ENCODE measurements at places on chromosomes 2 and 18. TPM values are rescaled to one million over a fixed set of nuclear protein-coding genes. Genes with fewer than 3 reads are reported as not detected.

DNA sequence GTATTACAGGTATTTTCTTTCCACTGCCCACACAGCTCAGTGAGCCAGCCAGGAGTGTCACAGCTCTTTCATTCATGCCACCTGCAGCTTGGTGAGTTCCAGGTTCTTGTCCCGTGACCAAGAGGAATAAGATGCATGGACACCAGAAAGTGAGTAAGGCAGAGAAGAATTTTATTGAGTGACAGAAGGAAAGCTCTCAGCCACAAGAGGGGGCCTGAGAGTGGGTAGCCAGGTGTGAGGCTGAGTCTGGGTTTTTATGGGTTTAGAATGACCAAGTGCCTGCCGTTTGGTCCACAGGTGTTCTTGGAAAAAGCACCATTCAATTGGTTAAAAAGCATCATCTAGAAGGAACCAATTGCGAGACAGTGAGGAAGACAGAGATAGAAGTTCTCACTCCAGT lies 1097.1 kb upstream of the SLC39A10 start:
- no peak overlapping the region for H3K27ac ChIP-seq
- no peaks in the 10 kb centered on the region for H3K4me1 ChIP-seq
- no peaks in the 10 kb centered on the region for H3K27me3 ChIP-seq
- H3K36me3 ChIP-seq = no peaks in the 10 kb centered on the region

ATRAID gene
- total RNA-seq = 76.5 TPM

- no peaks in the 10 kb centered on the region for H3K36me3 ChIP-seq
- no peak overlapping the region for H3K4me3 ChIP-seq
- H3K27ac ChIP-seq = no peak overlapping the region
These were observed 3.1 kb upstream of the GATA6 start for GRCh38 chr18:22166069-22166950.

- no peaks in the 10 kb centered on the region for H3K27me3 ChIP-seq
- H3K4me3 ChIP-seq = no peak overlapping the region
- H3K27ac ChIP-seq = no peak overlapping the region
- peaks cover 22% of the 10 kb centered on the region for H3K4me1 ChIP-seq
- peaks cover 15% of the 10 kb centered on the region for H3K36me3 ChIP-seq
These were observed 49.4 kb upstream of the MCFD2 start for GRCh38 chr2:46964835-46965560.

DNA sequence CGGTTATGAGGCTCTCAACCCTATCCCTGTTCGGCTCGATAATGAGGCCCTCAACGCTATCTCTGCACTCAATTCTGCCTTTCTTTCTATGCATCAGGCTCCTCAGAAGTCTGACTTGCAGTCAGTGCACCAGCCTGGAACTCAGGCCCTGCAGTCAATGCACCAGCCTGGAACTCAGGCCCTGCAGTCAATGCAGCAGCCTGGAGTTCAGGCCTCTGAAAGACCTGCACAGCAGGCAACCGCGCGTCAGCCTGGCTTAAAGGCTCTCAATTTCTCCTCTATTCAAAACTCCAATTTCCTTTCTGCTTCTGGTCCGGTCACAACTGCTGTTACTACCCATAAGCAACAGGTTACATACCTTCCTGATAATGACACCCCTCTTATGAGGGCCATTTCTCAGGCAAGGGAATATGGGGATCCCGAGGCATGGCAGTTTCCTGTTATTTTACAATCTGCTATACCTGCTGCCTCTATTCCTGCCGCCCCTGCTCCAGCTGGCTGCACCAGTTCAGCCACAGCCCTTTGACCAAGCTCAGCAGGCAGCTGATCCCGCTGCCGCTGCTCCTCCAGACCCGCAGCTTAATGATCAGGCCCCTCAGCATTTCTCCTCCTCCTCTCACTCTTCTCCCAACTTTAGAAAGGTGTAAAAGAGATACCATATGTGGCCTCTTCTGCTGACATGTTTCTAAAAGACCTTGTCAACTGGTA lies 933.6 kb upstream of the FANCL start:
- no peaks in the 10 kb centered on the region for H3K4me1 ChIP-seq
- no peak for DNase-seq
- H3K36me3 ChIP-seq = no peaks in the 10 kb centered on the region
- no peaks in the 10 kb centered on the region for H3K27me3 ChIP-seq

- H3K36me3 ChIP-seq = no peaks in the 10 kb centered on the region
- peaks cover under 1% of the 10 kb centered on the region for H3K4me1 ChIP-seq
- no peak overlapping the region for H3K4me3 ChIP-seq
- H3K27ac ChIP-seq = no peak overlapping the region
- H3K27me3 ChIP-seq = no peaks in the 10 kb centered on the region
- no peak for DNase-seq
These were observed 17.9 kb downstream of the LAMA3 start for GRCh38 chr18:23706971-23707640.

LYG1 gene
- total RNA-seq = 4.1 TPM

DNA sequence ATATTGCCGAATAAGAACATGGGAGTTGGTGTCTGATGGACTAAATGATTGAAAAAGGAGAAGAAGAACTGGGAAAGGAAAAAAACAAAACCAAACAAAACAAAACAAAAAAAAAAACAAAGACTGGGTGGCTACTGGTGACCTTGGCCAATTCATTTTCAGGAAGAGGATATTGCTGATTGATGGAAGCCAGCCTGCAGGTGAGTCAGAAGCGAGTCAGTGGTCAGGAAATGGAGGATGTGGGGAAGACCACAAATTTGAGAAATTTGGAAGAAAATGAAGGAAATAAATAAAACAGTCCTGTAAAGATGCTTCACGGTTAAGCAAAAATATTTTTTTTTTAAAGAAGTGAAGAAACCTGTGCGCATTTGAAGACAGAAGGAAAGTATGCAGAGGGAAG lies 296.9 kb downstream of the ZNF521 start:
- no peak overlapping the region for H3K27ac ChIP-seq
- no peaks in the 10 kb centered on the region for H3K4me1 ChIP-seq
- no peaks in the 10 kb centered on the region for H3K27me3 ChIP-seq
- H3K4me3 ChIP-seq = no peak overlapping the region
- DNase-seq = no peak

DNA sequence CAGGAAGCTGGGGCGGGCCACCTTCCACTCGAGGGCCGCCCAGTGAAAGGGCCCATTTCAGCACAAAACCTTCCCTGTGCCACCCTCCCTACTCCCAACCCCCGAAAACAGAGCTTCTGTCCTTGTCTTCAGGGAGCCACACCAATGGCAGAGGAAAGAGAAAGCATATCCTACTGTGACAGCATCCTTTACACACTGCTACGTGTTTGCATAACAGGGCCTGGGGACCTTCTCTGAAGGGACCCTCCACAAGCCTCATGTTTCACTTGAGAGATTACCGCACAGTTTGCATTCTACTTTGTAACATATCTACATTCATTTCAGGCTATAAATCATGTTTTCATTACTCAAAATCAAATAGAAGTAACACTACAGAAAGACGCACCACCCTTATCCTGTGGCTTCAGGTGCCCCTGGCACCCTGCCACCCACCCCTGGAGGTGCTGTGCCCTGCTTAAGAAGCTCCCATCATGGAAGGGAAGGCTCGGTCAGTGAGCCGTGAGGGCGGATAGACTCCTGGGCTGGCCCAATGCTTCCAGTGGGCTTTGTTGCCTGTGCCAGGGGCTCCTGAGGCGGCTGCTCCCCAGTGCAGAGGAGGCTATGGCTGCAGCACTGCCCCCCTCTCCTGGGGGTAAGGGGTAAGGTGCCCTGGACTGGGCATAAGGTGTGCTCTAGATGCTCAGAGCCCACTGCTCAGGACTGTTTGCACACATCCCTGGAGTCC lies 52.0 kb downstream of the EIPR1 start:
- H3K4me3 ChIP-seq = no peak overlapping the region
- no peaks in the 10 kb centered on the region for H3K4me1 ChIP-seq
- H3K36me3 ChIP-seq = peaks cover 5% of the 10 kb centered on the region
- no peaks in the 10 kb centered on the region for H3K27me3 ChIP-seq
- H3K27ac ChIP-seq = no peak overlapping the region
- DNase-seq = no peak

DNA sequence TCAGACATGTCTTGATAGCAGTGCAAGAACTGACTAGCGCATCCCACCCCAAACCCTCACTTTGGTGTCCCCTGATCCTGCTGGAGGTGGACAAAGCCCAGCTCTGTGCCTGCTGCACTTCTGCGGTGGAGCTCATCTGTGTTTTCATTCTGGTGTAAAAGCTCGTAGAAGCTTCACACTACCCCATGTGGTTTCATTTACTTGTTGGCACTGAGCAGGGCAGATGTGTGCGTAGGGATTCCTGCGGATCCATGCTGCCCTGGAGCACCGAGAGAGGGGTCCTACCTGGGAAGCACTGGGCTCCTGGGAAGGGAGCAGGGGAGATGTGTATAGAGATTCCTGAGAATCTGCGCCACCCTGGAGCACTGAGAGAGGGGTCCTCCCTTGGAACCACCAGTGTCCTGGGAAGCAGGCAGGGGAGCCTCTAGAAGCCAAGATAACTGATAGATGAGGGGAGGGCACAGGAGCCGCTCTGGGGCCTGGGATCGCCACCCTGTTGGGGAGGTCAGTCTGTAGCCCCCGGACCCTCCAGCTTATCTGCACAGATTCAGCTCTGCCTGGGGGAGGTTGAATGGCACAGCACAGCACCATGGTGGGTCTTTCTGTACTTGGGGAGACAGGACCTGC lies 106.9 kb upstream of the OTOS start:
- no peak overlapping the region for H3K27ac ChIP-seq
- no peak overlapping the region for H3K4me3 ChIP-seq
- peaks cover 2% of the 10 kb centered on the region for H3K27me3 ChIP-seq
- no peaks in the 10 kb centered on the region for H3K36me3 ChIP-seq

GRCh38 chr2:51693640-51694039 lies 661.7 kb upstream of the NRXN1 start:
- no peak overlapping the region for H3K27ac ChIP-seq
- no peak overlapping the region for H3K4me3 ChIP-seq
- no peaks in the 10 kb centered on the region for H3K27me3 ChIP-seq
- no peaks in the 10 kb centered on the region for H3K36me3 ChIP-seq
- DNase-seq = no peak

GULP1 gene
- not detected for total RNA-seq

DNA sequence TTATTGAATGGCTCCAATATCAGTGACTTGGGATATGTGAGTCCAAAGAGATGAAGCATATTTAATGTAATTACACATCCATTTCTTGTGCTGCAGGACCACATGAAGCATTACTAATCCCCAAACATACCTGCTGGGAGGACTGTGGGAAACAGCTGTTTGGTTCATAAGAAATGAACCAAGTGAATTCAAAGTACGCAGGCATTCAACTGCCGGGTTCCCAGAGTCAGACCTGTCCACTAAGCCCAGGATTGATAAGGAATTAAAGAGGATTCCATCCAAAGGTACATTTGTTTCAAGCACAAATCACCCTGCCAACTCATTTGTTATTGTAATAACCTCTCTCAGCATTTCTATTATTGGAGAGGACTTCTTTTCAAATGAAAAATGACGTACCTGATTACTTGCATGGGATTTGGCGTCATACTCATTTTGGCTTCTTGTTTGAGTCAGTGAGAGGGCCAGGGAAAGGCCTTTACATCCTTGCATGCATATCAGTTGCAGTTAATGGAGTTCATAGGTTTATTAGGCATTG lies 230.7 kb downstream of the TXNL1 start:
- H3K4me3 ChIP-seq = no peak overlapping the region
- no peaks in the 10 kb centered on the region for H3K4me1 ChIP-seq
- H3K27me3 ChIP-seq = no peaks in the 10 kb centered on the region
- no peak overlapping the region for H3K27ac ChIP-seq

- H3K4me1 ChIP-seq = no peaks in the 10 kb centered on the region
- no peaks in the 10 kb centered on the region for H3K36me3 ChIP-seq
- no peak for DNase-seq
- H3K27me3 ChIP-seq = no peaks in the 10 kb centered on the region
- H3K27ac ChIP-seq = no peak overlapping the region
These were observed 898.3 kb downstream of the CPS1 start for GRCh38 chr2:211454679-211455078.

GRCh38 chr2:189594305-189594704 lies 13.7 kb upstream of the SLC40A1 start:
- no peak overlapping the region for H3K4me3 ChIP-seq
- no peak overlapping the region for H3K27ac ChIP-seq
- no peaks in the 10 kb centered on the region for H3K36me3 ChIP-seq
- no peaks in the 10 kb centered on the region for H3K4me1 ChIP-seq
- no peak for DNase-seq

CFC1B gene
- not detected for total RNA-seq

G6PC2 gene
- not detected for total RNA-seq

KDM3A gene
- 188 TPM for total RNA-seq

RTKN gene
- total RNA-seq = 26.5 TPM

CHRNG gene
- total RNA-seq = not detected

DNA sequence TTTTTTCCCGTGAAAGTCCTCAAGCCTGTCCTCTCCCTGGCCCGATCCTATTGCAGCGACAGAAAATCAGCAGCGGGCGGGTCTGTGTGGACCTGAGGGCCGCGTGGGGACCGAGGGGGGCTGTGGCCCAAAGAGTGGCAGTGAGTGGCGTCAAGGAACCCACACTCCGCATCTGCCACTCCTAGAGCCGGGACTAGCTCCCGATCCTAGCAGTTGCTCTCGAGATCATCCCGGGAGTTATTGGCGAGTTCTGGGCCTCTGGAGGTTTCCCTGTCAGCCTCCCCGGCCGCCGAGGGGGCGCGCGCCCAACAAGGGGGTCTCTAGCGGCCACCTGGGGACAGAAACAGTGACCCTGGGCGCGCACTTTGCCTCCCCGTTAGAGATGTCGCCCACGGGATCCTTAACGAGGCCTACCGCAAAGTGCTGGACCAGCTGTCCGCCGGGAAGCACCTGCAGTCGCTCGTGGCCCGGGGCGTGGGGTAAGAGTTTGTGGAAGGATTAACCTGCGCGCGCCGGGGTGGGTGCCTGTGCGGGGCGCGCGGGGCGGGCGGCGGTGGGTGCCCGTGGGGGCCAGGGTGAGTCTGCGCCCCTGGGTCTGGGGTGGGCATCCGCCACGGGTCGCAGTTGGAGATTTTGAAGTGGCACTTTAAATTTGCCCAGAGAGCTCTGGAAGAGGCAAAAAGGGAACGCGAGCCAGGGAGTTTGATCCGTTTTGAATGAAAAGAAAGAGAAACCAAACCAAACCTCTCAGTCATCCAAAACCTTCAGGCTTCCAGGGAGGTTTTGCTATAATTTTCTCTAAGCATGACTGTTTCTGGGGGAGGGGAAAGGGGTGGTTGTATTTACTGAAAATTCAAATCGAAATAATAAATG lies 3.5 kb downstream of the ADCYAP1 start:
- peak overlapping the region; percentile 1 for H3K4me3 ChIP-seq
- H3K36me3 ChIP-seq = no peaks in the 10 kb centered on the region
- no peak overlapping the region for H3K27ac ChIP-seq
- H3K4me1 ChIP-seq = peaks cover 32% of the 10 kb centered on the region
- H3K27me3 ChIP-seq = peaks cover 67% of the 10 kb centered on the region

DNA sequence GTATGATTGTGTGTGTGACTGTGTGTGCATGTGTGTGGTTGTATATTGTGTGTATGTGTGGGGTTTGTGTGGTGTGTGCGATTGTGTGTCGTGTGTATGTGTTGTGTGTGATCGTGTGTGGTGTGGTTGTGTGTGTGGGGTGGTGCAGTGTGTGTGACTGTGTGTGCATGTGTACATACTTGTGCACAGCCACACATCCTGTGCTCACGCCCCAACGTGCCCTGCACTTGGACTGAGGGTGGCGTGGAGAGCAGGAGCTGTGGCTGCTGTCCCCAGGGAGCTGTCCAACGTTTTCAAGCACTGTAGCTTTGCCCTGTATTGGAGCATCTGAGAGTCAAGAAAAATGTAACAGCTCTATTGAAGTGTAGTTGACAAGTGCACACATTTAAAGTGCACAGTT lies 243.2 kb upstream of the HDAC4 start:
- H3K36me3 ChIP-seq = no peaks in the 10 kb centered on the region
- DNase-seq = peak; percentile 28
- H3K27ac ChIP-seq = no peak overlapping the region

SLC1A4 gene
- 5.6 TPM for total RNA-seq

- H3K36me3 ChIP-seq = no peaks in the 10 kb centered on the region
- no peak overlapping the region for H3K4me3 ChIP-seq
- no peak for DNase-seq
- no peaks in the 10 kb centered on the region for H3K27me3 ChIP-seq
These were observed 354.2 kb upstream of the VRK2 start for GRCh38 chr2:57692395-57692794.
